IMR-90 (cell line): ENCODE measurements at places on chromosomes 2 and 18.

GRCh38 chr2:60100034-60100433 lies 453.4 kb downstream of the BCL11A start:
- DNase-seq: no peak

GRCh38 chr2:106104332-106105062 lies 89.6 kb downstream of the UXS1 start:
- DNase-seq: peak; percentile 66

GRCh38 chr2:43462866-43463641 lies 132.8 kb downstream of the THADA start:
- DNase-seq: no peak

GRCh38 chr2:38462121-38462661 lies 85.1 kb upstream of the ATL2 start:
- peak; percentile 94 for DNase-seq

DNA sequence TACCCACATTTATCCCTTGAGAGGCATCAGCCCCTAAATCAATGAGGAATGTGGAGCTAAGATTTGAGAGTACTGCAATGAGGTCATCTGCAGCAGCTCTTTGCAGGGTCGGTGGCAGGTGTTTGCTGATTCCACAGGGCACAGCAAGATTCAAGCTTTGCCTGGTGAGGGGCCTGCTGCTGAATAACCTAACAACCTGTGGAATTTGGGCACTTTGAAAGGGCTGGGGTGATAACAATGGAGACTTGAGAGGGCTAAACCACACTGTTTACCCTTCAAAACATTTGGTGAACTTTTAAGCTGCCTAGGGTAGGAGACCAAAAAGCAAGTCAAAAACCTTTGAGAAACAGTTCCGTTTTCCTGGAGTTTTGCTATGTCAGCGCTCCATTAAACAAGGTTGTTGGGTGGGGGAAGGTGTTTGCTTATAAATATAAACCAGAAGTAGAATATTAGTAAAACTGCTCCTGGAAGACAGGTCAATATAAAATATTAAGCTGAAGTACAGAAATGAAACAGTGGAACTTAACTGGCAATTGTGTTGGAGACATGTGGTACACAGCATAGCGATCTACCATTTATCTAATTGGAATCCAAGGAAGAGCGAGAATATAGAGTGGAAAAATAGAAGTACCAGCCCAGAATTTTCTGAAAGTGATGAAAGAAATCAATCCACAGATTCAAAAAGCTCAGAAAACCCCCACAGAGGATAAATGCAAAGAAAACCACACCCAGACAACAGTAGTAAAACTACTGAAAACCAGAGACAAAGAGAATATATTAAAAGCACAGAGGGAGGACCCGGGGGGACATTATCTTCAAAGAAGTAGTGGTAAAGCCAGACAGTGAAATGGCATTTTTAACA lies 15.7 kb downstream of the COPS8 start:
- DNase-seq: no peak

DNA sequence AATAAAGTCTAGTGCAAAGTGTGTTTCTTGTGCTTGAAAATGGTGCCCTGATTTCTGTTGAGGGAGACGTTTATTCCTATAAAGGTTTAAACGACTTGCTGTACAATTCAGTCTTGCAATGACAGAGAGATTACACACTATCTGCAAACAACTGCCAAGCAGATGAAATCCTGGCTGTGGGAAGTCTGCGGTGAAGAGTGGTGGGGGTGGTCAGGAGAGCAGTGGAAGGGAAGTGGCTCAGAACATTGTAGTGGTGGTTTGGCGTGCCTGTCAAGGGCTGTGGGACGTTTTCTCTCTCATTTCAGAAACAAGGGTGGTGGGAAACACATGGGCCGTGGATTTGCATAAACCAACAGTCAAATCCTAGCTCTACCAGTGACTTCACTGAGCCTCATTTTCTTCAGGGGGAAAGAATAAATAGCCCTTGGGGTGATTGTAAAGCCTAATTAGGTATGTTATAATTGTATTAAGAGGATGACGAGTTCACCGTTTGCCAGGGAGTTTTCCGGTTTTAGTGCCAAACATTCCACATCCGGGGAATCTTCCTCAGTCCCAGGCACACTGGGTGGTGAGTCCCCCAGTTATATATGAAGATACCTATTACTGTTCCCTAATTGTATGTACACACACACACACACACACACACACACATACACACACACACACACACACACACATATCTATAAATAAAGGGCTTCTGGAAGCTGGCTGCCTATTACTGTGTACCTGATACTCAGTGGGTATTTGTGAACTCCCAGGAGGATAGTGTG lies 115.0 kb downstream of the SPTBN1 start:
- DNase-seq: peak; percentile 97
